Esophagus muscularis mucosa (tissue), 4 donors: ENCODE measurements at places on chromosomes 11 and 22.

DNA sequence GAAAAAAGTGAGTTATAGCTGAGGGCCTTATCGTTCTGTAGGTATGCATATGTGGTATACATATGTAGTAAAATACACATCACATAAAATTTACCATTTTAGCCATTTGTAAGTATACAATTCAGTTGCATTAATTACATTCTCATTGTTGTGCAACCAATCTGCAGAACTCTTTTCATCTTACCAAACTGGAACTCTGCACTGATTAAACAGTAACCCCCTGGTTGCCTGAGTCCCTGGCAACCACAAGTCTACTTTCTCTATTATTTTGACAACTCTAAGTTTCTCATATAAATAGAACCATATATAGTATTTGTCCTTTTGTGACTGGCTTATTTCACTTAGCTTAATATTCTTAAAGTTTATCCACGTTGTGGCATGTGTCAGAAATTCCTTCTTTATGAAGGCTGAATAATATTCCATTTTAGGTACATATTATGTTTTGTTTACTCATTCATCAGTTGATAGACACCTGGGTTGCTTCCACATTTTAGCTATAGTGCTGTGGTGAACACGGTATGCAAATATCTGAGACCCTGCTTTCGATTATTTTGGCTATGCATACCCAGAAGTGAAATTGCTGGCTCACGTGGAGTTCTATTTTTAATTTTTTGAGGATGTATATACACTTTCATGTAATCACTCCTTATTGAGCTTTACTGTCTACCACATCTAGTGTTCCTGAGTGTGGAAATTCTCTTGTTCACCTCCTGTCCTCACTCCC is 1.6 kb upstream of the DDX10 start:
- peaks cover 31% of the 10 kb centered on the region for H3K4me1 ChIP-seq
- no peak for DNase-seq
- no peaks in the 10 kb centered on the region for H3K27me3 ChIP-seq
- H3K27ac ChIP-seq, result no peak overlapping the region
- H3K36me3 ChIP-seq, result no peaks in the 10 kb centered on the region

DNA sequence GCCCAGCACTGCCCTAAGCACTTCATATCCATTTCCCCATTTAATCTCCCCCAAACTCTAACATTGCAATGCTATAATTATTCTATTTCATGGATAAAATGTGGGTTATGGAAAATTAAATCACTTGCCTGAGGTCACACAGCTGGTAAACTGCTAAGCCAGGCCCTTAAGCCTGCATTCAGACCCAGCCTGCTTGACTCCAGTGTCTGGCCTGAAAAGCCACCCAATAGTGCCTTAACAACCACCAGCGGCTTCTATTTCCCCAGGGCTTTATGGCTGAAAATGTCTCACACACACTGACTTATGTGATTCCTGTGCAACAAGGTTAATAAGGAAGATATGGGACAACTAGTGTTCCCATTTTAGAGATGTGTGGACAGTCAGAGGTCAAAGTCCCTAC is 178.5 kb upstream of the SNX19 start:
- no peaks in the 10 kb centered on the region for H3K4me1 ChIP-seq
- H3K27ac ChIP-seq, result no peak overlapping the region
- DNase-seq, result peak; percentile 64
- no peak overlapping the region for H3K4me3 ChIP-seq

DNA sequence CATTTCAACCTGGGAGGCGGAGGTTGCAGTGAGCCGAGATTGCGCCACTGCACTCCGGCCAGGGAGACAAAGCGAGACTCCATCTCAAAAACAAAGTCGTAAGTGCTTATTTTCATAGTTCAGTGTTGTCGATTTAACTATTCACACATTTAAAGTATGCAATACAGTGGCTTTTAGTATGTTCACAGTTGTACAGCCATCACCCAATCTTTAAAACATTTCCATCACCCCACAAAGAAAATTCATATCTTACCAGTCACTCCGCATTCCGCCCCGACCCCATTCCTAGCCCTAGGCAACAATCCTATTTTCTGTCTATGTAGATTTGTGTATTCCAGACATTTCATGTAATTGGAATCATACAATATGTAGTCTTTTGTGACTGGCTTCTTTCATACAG is 11.9 kb downstream of the IPO7 start:
- H3K4me1 ChIP-seq, result peaks cover 73% of the 10 kb centered on the region
- DNase-seq, result no peak
- no peak overlapping the region for H3K4me3 ChIP-seq
- H3K27me3 ChIP-seq, result no peaks in the 10 kb centered on the region

GRCh38 chr11:116851626-116852025 is 14.2 kb upstream of the APOA1 start:
- no peak overlapping the region for H3K4me3 ChIP-seq
- peaks cover 22% of the 10 kb centered on the region for H3K4me1 ChIP-seq
- DNase-seq, result no peak
- H3K27ac ChIP-seq, result no peak overlapping the region
- peaks cover 84% of the 10 kb centered on the region for H3K36me3 ChIP-seq

DNA sequence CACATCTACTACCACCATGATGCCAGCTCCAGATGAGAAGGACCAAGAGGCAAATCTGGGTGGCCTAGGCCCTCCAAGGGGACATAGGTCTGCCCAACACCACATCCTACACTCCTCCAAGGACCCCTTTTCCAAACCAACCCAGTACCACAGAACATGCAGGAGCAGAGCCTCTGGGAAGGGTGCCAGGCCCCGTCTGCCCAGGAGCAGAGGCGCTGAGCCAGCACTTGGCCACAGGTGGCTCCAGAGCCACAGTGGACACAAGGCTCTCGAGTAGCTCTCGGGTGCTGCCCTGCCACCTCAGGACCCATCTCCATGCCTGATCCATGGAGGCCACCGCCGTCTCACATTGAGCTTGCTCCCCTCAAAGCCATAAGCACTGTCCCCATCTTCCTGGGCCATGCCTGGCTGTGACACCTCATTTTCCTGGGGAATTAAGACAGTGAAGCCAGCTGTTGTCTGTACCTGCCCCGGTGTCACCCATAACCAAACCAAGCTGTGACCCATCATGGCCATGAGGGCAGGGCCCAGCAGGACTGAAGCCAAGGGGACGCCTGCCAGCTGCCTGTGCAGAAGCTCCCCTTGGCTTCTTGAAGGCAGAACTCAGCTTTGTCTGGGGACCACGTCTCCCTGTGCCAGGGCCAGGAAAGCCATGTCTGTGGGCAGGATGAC is 7.4 kb downstream of the MOB2 start:
- H3K27me3 ChIP-seq, result no peaks in the 10 kb centered on the region
- H3K27ac ChIP-seq, result peak overlapping the region; percentile 89
- H3K4me1 ChIP-seq, result peaks cover 65% of the 10 kb centered on the region
- DNase-seq, result no peak
- no peak overlapping the region for H3K4me3 ChIP-seq
